ENCODE measurements at places on chromosomes 11 and 22.

DNA sequence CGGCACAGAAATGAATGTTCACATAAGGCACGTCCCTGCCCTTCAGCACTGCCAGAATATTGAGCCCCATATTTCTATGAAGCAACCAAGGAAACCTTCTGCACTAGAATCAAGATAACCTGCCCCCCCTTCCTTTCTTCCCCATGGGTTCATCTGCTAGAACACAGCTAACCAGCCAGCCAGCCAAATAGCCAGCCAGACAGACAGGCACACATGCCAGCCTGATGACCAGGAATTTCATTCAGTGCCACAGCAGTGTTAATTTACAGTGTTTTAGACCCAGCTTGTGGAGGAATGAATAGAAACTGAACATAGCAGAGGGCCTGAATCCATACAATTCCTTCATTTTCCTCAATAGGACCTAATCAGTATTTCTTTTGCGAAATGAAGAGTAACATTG is 57.0 kb downstream of the TENM4 start:
- DNase-seq = no peak

DNA sequence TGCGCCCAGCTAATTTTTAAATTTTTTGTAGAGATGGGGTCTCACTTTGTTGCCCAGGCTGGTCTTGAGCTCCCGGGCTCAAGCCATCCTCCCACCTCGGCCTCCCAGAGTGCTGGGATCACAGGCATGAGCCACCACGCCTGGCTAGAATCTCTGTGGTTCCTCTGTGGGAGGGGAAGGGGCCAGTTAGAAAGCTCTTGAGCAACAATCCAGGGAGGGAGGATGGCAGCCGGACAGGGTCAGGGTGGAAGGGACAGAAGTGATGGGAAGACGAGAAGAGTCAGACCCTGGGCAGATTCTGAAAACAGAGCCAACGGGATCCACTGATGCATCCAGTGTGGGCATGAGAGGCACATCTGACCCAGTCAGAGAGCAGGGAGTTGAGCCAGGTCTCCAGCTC is 38.9 kb upstream of the MN1 start:
- no peak for DNase-seq

GRCh38 chr11:78666675-78667160 is 92.1 kb upstream of the NARS2 start:
- DNase-seq = no peak

DNA sequence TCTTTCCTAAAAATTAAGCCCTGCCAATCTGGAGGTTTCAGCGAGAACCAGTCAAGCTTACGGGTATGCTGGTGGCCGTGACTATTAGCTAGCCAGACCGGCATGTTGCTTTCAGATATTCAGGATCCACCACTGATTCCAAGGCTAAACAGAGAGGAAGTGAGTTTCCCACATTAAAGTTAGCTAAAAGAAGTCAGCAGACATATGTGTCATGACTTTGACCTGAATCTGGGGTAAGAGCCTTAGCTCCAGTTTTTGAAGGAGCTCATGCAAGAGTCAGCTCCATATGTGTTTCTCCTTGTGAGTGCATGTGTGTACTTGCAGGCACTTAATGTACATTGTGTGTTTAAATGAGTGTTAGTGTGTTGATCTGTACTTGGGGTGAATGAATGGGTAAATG is 1.4 kb downstream of the ZFPL1 start:
- no peak for DNase-seq

- no peak for DNase-seq
These were observed 188.2 kb downstream of the ST3GAL4 start for GRCh38 chr11:126543691-126544090.

DNA sequence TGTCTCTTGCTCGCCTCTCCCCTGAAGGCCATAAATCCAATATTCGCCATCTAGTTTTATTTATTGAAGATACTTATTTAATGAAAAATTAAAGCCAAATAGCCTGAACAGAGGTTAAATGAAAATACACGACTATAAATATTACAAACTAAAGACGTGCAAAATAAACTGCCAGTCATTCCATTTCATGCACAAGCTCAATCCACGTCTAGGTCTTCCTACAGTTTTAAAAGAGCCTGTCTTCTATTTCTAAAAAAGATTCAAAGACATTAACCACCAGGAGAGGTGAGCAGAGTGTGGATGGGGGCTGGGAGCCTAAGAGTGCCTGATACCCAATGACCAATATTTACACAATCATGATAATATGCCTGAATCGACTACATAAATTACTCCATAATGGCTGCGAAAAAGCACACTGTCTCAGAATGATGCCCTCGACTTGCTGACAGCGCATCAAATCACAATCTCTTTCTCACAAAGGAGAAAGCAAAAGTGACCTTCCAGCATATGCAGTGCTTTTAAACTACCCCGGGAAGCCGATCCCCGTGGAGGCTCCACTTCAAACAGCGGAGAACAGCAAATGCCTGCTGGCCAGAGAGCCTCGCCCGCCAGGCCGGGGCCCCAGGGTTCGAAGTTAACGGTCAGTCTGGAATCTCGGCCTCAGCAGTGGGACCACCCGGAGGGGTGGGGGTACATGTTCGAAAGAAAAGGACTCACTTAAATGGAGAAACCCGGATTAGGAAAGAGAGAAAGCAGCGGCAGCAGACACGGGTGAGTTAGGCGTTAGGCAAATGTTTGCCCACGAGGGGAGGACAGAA is 1.7 kb downstream of the FCHSD2 start:
- DNase-seq = no peak

GRCh38 chr11:130671801-130672700 is 223.6 kb downstream of the ADAMTS15 start:
- DNase-seq = no peak

DNA sequence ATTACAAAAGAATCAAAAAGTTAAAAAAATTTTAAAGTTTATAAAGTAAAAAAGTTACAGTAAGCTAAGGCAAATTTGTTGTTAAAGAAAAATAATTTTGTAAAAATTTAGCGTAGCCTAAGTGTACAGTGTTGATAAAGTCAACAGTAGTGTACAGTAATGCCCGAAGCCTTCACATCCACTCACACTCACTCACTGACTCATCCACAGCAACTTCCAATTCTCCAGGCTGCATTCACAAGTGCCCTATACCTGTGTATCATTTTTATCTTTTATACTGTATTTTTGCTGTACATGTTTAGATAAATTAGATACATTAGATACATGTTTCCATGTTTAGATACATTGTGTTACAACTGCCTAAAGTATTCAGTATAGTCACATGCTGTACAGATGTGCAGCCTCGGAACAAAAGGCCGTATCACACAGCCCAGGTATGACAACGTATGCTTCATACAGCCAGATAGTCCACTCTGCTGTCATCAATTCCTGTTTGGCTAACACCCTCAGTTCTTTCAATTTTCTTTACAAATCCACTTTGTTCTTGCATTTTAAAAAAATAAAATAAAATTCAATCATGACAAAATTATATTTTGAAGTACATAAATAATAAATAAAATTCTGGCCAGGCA is 80.7 kb downstream of the RBFOX2 start:
- no peak for DNase-seq

DNA sequence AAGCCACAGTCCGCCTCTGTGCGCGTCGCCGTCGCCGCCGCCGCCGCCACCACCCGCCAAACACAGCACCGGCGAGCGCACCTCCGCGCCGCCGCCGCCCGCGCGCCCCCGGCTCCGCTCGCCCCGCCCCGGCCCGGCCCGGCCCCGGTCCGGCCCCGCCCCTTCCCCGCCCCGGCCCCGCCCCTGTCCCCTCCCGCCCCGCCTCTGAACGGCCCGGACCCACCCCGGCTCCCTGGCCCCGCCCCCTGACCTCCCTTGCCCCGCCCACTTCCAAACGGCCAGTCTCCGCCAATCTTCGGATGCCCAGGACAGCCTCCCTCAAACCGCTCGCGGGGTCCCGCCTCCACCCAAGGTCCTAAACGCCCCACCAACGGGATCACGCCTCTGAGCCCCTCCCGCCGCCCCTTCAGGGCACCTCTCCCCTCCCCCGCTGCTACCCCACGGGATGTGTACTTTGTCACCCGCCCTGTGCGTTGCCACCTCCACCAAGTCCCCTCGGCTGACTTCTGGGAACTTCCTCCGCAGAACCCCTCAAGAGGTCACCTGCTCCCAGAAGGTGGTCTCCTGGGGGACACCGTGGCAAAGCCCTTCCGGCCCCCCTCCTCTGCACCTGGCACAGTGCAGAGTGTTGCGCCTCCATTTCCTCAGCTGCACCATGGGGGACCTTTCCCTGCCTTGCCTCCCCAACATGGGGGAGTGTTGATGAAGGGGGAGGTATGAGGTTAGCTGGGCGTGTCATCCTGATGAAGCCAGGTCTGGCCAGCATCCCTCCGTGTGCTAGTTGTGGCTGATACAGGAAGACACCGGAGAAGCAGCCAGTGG is at the start of gene KIAA0930:
TSS of gene KIAA0930 (minus strand) at position 85 of the 822 bp plus-strand sequence. CDS start 191 bp downstream, outside the sequence.
- DNase-seq = peak; percentile 72

DNA sequence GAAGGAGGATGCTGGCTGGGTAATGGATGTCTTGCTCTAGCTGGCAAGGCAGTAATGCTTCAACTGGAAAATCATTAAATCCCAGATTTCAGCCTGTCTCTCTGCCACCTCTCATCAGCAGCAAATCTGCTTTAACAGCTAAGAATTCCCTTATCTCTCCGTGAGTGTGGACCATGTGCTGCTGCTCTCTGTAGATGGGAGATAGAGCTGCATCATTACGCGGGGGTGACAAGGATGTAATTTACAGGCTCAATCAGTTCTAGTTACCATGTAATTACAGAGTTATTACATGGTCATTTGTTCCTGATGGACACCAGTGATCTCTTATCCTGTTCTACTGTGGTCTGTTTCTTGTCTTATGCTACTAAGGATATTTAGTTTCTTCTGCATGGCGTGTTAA is 665.4 kb downstream of the NTM start:
- DNase-seq = no peak

DNA sequence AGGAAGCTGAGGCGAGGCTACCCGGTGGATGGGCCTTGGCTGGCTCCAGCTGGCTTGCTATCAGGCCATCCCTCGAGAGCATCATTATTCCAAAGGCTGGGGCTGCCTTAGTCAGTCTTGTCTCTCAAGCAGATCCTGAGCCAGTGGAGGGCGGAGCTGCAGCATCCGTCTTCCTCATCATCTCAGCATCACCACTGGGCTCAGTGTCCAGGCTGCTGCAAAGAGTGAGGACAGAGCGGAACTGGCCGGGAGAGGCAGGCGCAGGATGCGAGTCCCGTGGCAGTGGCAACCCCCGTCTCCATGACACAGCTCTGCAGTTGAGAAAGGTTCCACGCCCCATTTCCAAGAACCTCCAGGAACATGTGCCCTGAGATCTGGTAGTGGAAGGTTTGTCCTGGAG is 4.4 kb downstream of the TP53I11 start:
- DNase-seq = no peak

- DNase-seq = no peak
These were observed 27.7 kb upstream of the SMCO4 start for GRCh38 chr11:93570759-93571413.

DNA sequence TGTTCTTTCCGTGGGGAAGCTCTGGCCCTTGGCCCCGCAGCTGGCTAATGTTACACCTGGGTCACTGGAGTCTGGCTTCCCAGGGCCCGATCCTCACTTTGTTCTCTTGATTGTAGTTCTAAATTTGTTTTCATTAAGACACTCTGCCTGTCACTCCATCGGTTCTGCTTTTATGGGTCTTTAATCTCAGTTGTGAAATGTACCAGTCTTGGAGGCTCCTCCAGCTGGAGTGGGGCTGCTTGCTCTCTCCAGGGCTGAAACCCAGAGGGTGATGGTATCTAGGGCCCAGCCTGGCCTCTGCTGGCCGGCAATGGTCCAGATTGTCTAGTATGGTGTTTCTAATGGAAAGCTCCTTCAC is 352.9 kb downstream of the TENM4 start:
- no peak for DNase-seq

DNA sequence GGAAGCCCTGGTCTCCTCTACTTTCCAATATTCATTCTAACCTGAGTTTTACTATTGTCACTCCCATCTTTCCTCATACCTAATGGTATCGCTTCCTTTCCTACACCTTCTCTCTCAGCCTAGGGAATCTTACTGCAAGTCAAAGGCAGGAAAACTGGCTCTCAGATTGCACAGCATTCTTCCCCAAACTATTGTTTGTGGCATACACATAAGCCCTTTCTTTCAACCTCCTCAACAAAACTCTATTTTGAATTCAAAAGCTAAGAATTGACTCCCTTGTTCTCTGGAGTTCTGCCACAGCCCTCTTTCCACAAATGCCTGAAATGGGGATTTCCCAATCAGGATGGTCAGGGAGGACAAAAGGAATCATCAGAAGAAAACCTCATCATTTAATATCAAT is 181.5 kb downstream of the FAM76B start:
- DNase-seq = no peak

DNA sequence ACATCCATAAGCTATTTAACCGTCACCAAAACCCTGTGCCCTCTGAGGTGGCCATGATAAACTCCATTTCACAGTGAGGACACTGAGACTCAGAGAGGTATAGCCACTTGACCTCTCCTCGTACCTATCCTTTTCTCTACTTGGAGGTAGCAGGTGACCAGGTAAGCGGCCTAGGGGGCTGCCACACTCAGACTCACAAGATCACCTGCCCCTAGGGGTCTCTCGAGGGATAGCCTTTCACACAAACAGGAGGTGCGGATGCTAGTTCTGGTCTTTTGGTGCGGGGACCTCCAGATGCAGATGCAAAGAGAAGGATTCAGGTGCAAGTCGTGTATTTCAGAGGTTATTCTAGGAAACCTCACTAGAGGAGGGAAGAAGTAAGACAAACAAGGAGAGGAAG is 14.6 kb downstream of the MS4A18 start:
- no peak for DNase-seq

DNA sequence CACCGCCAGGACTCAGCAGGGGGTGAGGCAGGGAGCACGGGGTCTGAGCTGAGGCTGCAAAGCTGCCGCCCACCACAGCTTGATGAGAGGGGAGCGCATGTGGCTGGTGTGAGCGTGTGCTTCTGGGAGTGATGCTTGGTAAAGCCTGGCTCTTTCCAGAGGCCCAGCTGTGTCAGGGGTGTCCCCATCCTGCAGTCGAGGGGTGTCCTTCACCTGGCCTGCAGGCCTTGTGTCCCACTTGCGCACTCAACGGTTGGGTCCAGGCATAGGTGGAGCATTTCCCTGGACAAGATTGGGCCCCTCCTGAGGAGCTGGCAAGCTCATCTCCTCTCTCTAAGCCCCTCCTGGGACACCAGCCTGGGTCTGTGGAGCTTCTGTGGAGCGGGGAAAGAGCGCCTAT is 273.9 kb downstream of the TBC1D22A start:
- DNase-seq = no peak

- DNase-seq = no peak
These were observed 141.7 kb upstream of the TBCEL start for GRCh38 chr11:120882175-120882574.

- no peak for DNase-seq
These were observed 154.0 kb upstream of the SYT13 start for GRCh38 chr11:45440111-45440510.

- no peak for DNase-seq
These were observed 32.9 kb downstream of the CABIN1 start for GRCh38 chr22:24043958-24044357.
